Adipocyte (in vitro differentiated cells): ENCODE measurements at places on chromosomes 12 and 14.

- peak; percentile 21 for DNase-seq
Measured at GRCh38 chr14:89378119-89378518, 38.9 kb downstream of the FOXN3 start.

DNA sequence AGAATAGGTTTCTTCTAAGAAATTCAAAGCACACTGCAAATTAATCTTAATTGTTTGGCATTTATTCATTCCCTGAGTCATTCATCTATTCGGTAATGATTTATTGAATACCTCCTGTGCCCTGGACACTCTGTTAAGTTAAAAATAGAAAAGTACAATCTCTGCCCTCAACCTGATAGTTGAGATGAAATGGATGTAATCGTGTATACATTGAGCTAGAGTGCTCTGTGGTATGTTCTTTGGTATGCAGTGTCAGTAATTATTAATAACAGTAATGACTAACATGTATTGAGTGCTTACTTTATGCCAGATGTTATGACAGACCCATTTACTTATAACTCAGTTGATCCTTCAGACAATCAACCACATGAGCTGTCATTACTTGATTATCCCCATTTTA lies 47.6 kb downstream of the UTP20 start:
- no peak for DNase-seq

- DNase-seq = peak; percentile 59
Measured at GRCh38 chr14:51293149-51293911, 53.3 kb downstream of the TMX1 start.

- DNase-seq = peak; percentile 47
Measured at GRCh38 chr14:56199982-56200577, 81.9 kb downstream of the PELI2 start.

- DNase-seq = peak; percentile 50
Measured at GRCh38 chr12:117854339-117855012, 114.3 kb downstream of the KSR2 start.

GRCh38 chr12:75767957-75768356 lies 256.5 kb upstream of the KRR1 start:
- DNase-seq = no peak
